ENCODE measurements at places on chromosomes 7 and 10. TPM values are rescaled to one million over a fixed set of nuclear protein-coding genes. Genes with fewer than 3 reads are reported as not detected.

The PRLHR gene
- total RNA-seq, result not detected

The SPDYE8 gene
- total RNA-seq, result not detected

The KCNIP2 gene
- total RNA-seq, result 3.1 TPM

GRCh38 chr10:44989597-44990301 lies 11.0 kb upstream of the ZNF22 start:
- no peak for DNase-seq

The LIPF gene
- not detected for total RNA-seq

The ANKRD22 gene
- total RNA-seq, result not detected

DNA sequence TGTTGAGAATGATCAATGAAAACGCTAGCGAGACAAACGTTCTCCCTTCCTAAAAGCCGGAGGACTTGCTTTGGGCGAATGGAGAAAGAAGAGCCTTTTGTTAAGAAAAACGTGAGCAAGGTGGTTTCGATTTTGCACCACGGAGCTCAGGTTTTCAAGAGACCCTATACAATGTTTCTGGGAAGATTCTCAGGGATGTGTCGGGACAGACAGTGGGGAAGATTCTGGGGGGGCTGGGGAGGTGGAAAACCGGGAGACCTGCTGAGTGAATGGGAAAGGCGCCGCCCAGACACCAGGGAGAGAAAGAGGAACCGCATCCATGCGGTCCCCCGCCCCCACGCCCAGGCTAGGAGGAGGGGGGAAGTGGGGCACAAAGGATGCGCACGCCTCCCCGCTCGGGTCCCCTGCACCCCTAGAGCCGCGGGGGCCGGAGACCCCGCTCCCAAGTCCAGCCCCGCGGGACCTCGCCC lies 745 bp downstream of the YWHAG start:
- no peak for DNase-seq

DNA sequence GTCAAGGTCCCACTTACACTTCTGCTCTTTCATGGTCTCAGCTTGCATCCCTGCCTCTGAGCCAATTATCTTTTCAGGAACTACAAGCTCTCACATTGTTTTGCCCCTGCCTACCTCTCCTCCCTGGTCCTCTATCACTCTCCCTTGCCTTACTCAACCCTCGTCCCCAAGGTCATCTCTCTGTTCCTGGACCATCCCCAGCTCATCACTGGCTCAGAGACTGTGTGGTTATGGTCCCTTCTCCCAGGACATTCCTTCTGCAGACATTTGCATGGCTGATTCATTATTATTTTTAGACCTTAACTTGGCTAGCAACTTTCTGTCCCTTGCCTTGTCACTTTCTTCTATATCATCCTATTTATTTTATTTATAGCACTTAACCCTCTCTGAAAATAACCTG lies 17.8 kb upstream of the GPAM start:
- DNase-seq, result no peak

DNA sequence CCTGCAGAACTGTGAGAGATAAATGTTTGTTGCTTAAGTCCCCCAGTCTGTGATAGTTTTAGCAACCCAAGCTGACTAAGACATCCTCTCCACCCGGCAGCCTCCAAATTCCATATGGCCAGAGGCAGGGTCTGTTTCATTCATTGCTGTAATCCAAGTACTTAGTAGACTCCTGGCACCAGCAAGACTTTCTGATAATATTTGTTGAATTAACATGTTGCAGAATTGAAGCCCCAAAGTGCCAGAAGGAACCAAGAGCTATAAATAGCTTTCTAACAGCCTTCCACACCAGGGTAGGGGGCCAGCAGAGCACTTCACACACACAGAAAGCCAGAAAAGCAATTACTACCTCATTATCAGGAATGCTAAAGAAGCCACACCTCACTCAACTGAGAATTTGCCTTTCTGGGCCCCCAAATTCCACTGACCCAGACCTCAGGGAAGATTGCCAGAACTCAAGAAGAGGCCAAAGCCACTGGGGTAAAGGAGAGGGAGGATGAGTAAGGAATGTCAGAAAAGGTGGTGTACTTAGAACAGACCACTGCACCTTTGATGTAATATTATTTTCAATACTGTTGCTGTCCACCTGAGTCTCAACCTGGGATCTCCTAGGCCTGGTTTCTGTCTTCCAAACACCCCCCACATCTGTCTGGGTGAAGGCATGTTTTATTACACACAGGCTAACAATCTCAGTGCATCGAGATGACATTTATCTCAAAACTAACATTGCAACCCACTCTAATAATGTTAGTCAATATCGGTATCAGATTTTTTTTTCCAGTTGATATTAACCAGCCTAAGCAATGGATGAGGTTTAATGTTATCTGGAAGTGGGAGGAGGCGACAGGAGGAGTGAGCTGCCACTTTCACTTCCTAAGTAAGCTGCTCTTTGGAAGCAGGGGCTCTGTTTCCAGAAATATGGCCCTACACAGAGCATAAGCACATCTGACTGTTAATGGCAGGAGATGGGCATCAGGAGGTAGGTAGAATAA lies 5.5 kb downstream of the NOD1 start:
- no peak for DNase-seq

DNA sequence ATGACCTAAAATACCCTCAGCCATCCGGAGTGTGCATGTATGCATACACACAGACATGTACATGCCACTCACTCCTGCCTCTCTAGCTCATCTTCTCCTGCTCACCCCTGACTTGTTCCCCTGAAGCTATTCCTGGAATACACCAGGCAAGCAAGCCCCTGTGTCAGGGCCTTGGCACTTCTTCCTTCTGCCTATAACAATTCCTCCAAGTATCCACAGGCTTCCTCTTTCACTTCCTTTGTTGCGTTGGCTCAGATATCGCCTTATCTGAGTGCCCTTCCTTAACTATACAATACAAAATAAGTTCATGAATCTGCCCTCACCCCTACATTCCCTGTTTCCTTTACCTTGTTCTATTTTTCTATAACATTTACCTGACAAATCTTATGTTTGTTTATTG lies 88.8 kb downstream of the NOD1 start:
- no peak for DNase-seq

GRCh38 chr7:44595934-44596635 lies 10.3 kb upstream of the OGDH start:
- no peak for DNase-seq

DNA sequence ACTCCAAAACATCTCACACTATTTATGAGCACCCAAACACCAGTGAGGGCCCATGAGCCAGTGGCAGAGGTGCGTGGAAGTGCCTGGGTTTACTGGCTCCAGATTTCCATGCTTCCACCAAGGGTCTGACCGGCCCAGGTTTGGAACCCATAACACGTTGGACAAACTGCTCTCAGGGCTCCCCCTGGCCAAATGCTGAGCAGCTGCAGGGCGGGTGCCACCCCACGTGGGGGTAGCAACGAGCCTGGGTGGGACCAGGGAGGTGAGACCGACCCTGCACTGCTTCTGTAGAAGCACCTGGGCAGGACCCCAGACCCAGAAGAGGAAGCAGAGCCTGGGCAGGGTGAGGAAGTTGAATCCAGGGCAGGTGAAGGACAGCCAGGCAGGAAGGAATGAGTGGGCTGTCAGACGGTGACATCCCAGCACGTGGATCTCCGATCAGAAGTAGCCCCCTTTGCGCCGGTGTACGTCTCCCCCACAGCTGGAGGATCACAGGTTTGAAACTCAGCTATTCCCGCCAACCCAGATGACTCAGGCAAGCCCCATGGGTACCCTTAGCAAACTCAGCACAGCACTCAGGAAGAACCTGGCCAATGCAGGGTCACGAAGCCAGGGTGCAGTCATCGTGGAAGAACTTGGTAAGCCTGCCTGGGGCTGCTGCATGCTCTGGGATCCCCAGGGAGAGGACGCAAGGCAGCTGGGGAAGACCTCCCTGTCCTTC lies 100.4 kb upstream of the DDC start:
- DNase-seq, result no peak

DNA sequence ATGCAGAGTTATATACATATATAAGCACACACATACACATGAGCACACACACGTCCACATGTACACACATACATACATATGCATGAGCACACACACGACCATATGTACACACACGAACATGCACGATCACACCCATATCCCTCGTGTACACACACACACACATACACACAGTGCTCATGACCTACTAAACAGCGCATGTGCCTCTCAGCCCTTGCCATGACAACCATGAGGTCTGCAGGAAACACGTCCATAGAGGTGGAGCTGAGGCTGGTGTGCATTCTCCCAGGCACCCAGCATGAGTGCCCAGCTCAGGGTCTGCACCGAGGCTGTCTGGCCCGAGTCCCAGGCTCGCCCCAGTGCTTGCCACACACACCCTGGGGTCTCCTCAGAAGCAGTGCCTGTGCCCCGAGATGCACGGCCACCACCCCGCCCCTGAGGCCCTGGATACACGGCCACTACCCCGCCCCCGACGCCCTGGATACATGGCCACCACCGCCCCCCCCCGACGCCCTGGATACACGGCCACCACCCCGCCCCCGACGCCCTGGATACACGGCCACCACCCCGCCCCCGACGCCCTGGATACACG lies 529.6 kb downstream of the DNAJB6 start:
- DNase-seq, result no peak

The ANKRD26 gene
- 13.0 TPM for total RNA-seq

GRCh38 chr10:63084690-63085382 lies 48.3 kb upstream of the NRBF2 start:
- DNase-seq, result no peak

GRCh38 chr10:114498413-114499111 lies 94.3 kb upstream of the AFAP1L2 start:
- DNase-seq, result no peak

DNA sequence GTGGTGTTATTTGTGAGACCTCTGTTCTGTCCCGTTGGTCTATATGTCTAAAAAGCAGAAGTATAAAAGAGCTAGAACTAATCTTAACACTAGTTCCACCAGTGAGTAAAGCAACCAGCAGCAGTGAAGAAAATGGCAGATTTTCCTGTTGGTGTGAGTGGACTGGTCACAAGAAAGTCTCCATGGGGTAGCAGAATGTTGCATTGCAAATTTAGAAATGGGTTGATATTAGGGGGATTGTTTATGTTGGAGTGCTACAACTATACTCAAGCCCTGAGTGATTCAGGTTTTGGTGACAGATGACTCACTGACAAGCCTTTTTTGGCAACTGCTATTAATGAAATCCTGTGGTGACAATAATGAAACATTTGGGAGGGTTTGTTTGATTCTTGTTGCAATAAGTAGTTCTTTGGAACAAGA lies 5.6 kb downstream of the AVL9 start:
- DNase-seq, result no peak

The MYL10 gene
- not detected for total RNA-seq

DNA sequence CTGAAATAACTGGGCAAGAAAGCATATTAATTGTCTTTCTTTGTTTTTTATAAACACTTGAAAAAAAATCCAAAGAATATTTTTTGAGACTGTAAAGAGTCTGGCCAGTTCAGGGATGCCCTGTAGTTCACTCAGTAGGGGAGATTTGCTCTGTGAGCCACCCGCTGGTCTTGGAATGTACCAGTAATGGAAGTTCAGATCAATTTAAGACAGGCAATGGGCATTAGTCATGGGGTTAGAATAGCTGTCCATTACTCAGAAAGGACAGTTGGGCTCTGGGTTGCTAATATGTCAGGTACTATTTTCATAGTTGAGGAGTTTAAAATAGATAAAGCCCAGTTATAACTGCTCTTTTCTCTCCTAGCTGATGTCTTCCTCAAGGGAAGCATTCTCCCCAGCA lies 38.7 kb downstream of the A1CF start:
- DNase-seq, result no peak

The WNT8B gene
- 0.91 TPM for total RNA-seq

- DNase-seq, result no peak
These were observed 65.2 kb upstream of the OGDHL start for GRCh38 chr10:49827297-49827696.

The FAM241B gene
- total RNA-seq, result 11.7 TPM

The VOPP1 gene
- total RNA-seq, result 50.1 TPM

GRCh38 chr10:75191821-75192568 lies 18.6 kb upstream of the VDAC2 start:
- no peak for DNase-seq

DNA sequence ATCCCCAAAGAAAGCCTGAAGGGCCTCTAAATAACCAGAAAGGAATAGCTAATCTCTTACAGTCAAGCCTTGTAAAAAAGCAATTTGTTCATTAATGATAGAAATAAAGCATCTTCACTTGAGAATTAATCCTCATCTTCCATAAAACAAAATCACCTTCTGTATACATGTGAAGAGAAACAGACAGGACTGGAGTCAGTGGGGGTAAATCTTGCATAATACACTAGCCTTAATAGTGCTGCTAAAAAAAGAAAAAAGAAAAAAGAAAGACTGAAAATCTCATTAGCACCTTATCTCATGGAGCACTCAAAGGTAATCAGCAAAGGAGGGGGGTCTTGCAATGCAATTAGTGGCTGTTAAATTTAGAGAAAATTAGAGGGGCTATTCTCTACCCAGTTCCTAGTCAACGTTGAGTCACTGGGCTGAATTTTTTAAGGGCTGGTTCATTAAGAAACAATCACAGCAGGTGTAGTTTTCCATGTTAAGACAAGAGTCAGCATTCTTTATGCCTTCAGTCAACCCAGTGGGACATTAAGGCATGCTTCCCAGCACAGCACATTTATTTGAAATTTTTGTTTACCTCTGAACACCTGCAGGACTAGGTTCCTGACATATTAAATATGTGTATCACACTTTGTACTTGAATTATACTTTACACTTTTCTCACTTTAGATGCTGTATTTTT lies 1455.7 kb upstream of the CELF2 start:
- DNase-seq, result no peak

The PLAU gene
- total RNA-seq, result 0.62 TPM

The LIPN gene
- not detected for total RNA-seq

The ABCB4 gene
- total RNA-seq, result 0.54 TPM

The FAM20C gene
- total RNA-seq, result 4.1 TPM

DNA sequence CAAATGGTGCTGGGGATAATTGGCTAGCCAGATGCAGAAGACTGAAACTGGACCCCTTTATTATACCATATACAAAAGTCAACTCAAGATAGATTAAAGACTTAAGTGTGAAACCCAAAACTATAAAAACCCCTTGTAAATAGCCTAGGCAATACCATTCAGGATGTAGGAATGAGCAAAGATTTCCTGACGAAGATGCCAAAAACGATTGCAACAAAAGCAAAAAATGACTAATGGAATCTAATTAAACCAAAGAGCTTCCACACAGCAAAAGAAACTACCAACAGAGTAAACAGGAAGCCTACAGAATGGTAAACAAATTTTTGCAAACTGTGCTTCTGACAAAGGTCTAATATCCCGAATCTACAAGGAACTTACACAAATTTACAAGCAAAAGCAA lies 30.9 kb upstream of the PLXDC2 start:
- no peak for DNase-seq

The SPDYE6 gene
- not detected for total RNA-seq

- DNase-seq, result peak; percentile 58
These were observed at the start of gene KCNIP2 for GRCh38 chr10:101843032-101844021. TSS of gene KCNIP2 (minus strand) at chr10:101843800. CDS start at chr10:101843568, 232 bp downstream.

DNA sequence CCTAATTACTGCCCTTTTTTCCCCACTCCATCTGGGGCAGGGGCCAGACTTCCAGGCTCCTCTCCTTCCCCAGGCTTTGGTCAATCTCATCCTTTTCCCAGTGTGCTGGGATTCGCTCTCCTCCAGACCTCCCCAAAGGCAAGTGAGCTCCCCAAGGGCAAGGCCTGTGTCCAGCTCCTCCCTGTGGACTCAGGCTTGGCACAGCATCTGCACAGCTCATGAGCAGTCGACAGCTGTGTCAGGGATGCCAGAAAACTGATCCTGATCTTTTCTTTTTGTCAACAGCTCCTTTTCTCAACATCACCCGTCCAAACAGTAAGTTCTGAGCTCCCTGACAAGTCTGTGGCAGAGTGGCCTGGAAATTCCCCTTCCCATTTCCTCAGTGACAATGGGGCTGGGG lies 67.1 kb downstream of the C10orf120 start:
- no peak for DNase-seq
